ENCODE measurements at places on chromosomes 3 and 15. TPM values are rescaled to one million over a fixed set of nuclear protein-coding genes. Genes with fewer than 3 reads are reported as not detected.

DNA sequence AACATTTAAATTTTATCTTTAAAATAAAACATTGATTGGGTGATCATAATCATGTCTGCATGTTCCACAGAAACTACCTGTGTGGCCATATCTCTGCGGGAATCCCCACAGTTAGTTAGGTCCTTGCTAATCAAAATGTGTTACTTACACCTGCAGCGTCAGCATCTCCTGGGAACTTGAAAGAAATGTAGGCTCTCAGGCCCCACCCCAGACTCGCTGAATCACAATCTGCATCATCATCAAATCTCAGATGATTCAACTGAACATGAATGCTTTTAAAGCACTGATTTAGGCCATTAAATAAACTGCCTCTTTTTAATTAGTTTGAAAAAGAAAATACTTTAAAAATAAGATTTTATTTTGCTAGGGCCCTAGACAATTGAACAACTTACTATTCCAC, 577.8 kb downstream of the PYDC2 start:
- no peak for DNase-seq

DNA sequence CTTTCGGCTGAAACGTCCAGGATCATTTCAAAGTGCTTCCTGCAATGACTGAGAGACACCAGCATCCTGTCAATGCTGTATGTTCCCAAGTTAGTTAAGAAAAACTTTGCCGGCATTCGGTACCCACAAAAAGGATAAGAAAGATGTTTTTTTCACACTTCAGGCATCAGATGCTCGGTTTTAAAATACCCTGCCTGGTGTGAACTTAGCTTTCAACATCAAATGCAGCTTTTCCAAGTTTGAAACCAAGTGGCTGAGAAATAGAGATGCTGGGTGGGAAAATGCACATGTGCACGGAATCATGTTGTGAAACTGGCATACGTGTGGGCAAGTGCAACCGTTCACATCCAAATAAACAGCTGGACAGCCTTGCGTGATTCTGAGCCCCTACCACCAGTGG, 254.9 kb upstream of the IGF1R start:
- no peak for DNase-seq

Gene PLA2G4F
- 0.48 TPM for total RNA-seq

Gene PGBD4
- total RNA-seq: 1.5 TPM

GRCh38 chr15:48528921-48529320, 116.6 kb downstream of the FBN1 start:
- no peak for DNase-seq

DNA sequence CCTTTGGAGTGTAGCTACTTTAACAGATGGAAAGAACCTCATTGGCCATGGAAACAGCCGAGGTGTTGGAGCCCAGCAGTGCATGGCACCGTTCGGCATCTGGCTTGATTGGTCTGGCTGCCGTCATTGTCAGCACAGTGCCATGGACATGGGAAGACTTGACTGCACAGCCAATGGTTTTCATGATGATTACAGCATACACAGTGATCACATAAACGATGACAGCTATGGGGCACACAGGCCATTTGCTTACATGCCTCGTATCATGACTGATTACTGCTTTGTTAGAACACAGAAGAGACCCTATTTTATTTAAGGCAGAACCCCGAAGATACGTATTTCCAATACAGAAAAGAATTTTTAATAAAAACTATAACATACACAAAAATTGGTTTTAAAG, 44.1 kb downstream of the PGPEP1L start:
- DNase-seq: no peak

Gene CHRM5
- total RNA-seq: not detected

- DNase-seq: peak; percentile 66
Observed at GRCh38 chr3:127485396-127486170, 105.0 kb downstream of the TPRA1 start.

DNA sequence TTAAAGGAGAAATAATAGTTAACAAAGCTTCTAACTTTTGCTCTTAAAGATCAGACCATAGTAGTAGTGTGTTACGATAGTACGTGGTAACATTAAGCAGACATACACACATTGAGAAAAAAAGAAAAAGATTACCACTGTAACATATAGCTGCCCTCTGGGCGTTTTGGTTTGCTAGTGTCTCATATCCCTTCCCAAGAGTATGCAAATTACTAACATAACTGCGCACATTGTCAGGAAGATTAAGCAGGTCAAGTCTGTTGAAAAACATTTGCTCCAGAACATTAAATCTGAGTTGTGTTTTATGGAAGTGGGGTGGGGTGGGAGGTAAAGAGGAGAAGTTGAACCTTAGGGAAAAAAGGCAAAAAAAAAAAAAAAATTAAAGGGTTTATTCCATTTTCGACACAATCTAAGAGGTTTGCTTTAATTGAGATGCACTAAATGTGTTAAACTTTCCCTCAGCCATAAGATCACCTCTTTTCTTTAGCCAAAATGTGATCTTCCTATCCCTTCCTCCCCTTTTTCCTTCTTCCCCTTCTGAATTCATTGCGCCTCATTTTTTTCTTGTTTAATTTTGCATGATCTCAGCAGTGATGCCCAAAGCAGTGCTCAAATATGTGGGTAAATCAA, 1.5 kb upstream of the LRIG1 start:
- DNase-seq: no peak

- DNase-seq: peak; percentile 10
Observed at GRCh38 chr15:66894986-66895780, 170.2 kb upstream of the SMAD3 start.

Gene ADAMTS9
- total RNA-seq: 53.6 TPM

Gene PML
- 24.6 TPM for total RNA-seq
